ENCODE measurements at places on chromosomes 12 and 14. TPM values are rescaled to one million over a fixed set of nuclear protein-coding genes. Genes with fewer than 3 reads are reported as not detected.

The TC2N gene
- not detected for total RNA-seq

The DBX2 gene
- total RNA-seq: not detected

The TOMM20L gene
- not detected for total RNA-seq

The NTF3 gene
- not detected for total RNA-seq

The TCP11L2 gene
- 40.1 TPM for total RNA-seq
